Stimulated activated CD8-positive, alpha-beta memory T cell treated with anti-CD3 and anti-CD28 coated beads, Interleukin-4, amount 100 ng/mL, for 48 hours (primary cell): ENCODE measurements at places on chromosomes 4 and X.

GRCh38 chrX:50941638-50942037 lies 31.1 kb downstream of the BMP15 start:
- peak; percentile 21 for DNase-seq

DNA sequence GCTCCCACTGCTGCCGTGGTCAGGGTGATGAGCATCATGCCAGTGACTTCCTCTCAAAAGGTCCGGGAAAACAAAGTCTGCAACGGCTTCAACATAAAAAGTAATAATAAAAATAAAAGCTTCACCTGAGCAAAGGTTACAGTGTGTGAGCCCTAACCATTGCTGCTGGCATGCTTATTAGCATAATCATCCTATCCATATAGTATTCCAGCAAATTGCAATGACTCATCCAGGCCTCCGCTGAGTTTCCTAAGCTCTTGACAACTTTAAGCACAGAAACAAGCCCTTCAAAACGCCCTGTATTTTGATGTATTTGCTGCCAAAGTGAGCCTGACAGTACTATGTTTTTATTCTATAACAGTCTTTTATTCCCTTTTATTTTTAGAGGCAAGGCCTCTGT lies 100.5 kb downstream of the AASDH start:
- no peak for DNase-seq

- no peak for DNase-seq
Observed at GRCh38 chr4:88846206-88846790, 148.7 kb upstream of the NAP1L5 start.

GRCh38 chr4:81565142-81565870 lies 93.6 kb upstream of the RASGEF1B start:
- no peak for DNase-seq

GRCh38 chrX:40912576-40912975 lies 172.7 kb upstream of the USP9X start:
- DNase-seq, result no peak

GRCh38 chrX:150146271-150146896 lies 208.1 kb upstream of the EOLA2 start:
- peak; percentile 25 for DNase-seq
